ENCODE measurements at places on chromosomes 6 and 20. TPM values are rescaled to one million over a fixed set of nuclear protein-coding genes. Genes with fewer than 3 reads are reported as not detected.

PPP1R3G gene
- total RNA-seq, result 14.2 TPM

DNA sequence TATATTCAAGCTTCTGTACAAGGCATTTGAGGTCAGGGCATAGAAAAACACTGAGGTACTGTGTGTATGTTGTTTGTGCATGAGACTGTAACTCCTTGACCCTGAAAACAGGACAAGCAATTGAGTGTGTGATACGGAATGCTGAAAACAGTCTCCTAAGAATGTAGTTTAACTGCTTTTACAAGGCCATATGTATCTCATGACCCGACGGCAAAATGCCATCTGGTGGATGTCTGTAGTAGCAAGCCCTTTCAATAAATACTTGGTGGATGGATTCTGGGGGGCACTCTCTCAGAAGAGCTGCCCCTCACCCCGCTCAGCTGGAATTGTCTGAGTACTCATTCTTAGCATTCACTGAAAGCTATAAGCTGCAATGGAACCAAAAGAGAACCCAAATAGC is 69.3 kb upstream of the EYS start:
- no peak for DNase-seq

GRCh38 chr6:50463931-50464330 is 249.4 kb upstream of the TFAP2D start:
- DNase-seq, result no peak

DNA sequence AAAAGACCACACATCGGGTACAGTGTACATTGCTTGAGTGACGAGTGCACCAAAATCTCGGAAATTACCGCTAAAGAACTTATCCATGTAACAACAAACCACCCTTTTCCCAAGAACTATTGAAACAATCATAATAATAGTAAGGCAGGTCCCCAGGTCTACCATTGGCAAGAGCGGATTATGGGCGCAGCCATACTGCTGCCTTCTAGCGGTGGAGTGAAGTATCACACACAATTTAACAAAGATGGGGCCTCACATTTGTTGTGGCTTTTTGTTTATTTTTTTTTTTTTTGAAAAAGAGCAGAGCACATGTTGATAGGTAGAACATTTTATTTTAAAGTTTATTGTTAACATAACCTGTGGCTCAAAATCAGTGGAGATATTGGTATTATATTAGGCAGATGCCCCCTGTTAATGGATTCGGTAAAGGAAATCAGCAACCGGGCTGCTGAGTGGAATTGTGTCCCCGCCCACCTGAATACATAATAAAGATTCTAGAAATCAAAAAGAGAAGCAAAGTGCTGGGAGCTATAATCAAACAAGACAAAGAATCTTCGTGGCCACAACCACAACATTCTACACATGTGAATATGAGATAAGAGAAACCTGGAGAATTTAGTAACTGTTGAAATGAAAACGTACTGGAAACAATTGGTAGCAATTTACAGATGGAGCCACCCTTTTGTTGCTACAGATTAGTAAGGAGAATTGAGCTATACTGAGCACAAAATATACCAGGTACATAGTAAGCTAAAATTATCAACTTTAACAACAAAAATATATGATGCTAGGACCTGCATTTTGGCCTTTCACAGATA is 94.2 kb upstream of the EXOC2 start:
- no peak for DNase-seq

TGM3 gene
- total RNA-seq, result not detected

- DNase-seq, result no peak
These were observed 7.6 kb upstream of the TMEM14A start for GRCh38 chr6:52663120-52663935.

DNA sequence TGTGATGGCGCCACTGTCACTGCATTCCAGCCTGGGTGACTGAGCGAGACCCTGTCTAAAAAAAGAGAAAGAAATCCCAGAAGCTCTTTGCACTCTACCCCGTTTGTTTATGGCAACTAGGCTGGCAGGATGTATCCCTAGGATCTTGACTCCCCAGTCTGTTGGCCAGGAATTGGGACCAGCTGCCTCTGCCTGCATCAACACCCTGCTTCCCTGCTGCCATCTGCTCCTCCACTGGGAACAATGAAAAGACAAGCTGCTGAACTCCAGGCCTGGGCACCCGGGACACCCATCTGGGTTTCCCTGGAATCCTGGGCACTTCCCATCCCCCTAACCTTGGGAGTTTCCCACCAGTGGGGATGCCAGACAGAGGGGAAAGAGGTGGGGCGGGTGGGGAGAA is 64.9 kb downstream of the CPNE5 start:
- DNase-seq, result no peak

POU3F2 gene
- not detected for total RNA-seq

DNA sequence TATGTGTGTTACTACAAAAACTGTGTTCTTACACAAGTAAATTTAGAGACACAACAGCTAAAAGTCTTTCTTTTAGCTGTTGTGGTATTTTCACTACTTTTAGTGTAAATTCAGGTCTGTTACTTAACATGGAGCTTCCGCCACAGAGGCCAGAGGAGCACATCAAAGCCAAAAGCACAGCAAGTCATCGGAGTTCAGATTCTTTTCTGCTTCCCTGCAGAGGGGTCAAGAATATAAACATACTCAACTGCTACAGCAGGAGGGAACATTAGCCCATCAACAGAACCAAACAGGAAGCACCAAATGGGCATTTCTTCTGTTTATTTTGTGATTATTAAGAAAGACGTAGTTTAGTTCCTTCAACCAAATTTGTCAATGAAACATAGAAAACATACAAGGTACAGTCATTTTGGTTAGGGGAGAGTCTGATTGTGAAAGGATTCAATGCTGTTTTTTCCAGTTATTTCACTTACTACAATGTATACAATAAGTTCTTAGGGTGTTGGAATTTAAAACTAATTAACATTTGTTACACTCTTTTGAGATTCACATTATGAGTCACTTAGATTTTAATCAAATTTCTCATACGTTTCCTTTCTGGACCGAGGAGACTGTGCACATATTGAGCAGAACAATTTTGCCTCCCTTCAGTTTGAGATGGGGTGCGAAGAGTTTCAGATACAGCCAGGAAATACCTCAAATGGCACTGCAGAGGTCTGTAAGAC is 42.8 kb upstream of the DSE start:
- no peak for DNase-seq

GRCh38 chr6:85404564-85405174 is 45.2 kb upstream of the NT5E start:
- DNase-seq, result no peak

MLN gene
- not detected for total RNA-seq

DNA sequence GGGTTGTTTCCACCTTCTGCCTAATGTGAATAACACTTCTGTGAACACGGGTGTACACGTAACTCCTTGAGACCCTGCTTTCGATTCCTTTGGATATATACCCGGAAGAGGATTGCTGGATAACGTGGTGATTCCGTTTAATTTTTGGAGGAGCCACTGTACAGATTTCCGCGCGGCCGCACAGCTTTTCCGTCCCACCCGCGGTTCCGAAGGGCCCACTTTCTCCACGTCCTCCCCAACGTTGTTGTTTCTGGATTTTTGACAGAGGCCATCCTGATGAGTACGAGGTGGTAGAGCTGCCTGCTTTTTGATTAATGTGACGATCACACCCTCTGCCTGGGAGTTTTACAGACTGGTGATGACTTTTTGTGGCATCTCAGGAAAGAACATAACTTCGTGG is 114.0 kb downstream of the MYLK4 start:
- no peak for DNase-seq

DNA sequence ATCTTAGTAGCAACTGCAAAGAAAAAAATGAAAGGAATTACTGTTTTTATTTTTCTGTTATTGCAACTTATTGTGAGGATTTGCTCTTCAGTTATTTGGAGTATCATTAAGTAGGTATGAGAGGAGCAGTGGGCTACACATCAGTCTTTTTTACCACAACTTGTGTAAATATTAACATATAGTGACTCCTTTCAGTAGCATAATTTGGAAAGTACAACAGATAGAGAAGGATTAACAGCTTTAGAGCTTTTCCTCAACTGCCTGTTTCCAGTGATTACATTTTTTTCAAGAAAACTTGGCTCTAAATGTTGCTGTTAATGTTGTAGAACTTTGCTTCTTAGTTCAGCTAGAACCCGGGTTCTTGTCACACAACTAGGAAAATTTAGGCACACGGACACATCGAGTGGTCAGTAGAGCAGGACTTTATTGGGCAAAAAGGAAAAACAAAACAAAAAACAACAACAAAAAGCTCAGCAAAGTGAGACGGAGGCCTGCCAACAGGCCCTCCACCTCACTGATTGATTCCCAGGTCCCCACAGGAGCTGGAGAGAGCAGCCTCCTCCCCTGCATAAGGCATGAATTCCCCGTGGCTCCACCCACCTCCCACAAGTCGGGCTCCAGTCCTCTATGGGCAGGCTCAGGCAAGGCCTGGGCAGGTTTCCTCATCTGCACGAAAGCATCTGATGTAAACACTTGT is 75.1 kb downstream of the ADGRG6 start:
- DNase-seq, result no peak

DNA sequence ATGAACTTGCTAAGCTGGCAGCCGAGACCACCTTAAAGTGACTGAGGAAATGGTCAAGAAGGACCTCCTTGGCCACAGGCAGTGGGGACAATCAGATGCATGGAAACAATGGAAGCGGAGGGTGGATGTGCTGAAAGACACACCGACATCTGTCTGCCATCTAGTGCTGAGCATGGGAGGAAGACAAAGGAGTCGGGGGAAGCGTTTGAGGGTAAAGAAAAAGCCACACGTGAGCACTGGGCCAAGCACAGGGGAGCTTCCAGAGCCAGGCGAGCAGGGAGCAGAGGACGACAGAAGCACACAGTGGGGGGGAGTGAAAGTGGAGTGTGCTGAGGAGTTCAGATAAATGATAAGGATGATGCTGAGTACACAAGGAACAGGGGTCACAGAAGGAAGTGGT is 367.8 kb downstream of the ZFAND3 start:
- DNase-seq, result no peak

GRCh38 chr6:81977486-81977885 is 225.0 kb upstream of the TENT5A start:
- no peak for DNase-seq

DNA sequence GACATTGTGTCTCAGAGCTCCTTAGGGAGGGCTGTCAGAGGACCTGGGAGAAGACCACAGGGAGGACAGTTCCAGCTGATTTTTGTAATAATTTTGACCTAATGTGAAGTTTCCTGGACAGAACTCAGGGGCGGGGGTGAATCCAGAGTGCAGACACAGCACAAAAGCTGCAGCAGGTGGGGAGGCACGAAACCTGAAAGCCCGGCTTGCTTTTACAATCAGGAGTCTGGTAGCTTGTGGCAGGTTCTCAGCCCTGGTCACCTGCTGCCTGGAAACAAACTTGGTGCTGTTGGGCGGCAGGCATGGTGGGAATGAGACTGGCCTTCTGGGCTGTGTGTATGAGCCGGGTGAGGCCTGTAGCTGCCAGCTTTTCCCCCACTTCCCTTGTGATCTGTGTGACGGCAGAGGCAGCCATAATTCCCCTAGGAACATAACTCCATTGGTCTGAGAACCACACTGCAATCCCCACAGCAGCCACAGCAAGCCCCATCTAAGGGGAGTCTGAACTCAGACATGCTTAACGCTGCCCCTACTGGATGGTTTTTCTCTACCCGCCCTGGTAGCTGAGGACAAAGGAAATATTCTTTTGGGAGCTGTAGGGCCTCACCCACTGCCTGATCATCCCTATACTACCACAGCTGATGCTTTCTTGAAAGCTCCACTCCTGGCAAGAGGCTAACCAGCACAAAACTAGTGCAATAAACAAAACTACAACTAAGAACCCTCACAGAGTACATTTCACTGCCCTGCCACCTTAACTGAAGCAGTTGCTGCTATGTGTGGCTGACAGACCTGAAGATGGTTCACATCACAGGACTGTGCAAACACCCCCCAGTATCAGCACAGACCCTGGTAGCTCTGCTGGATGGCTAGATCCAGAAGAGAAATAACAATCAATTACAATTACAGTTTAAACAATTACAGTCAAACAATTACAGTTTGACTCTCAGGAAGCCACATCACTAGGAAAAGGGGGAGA is 1055.1 kb upstream of the GJE1 start:
- DNase-seq, result no peak

DNA sequence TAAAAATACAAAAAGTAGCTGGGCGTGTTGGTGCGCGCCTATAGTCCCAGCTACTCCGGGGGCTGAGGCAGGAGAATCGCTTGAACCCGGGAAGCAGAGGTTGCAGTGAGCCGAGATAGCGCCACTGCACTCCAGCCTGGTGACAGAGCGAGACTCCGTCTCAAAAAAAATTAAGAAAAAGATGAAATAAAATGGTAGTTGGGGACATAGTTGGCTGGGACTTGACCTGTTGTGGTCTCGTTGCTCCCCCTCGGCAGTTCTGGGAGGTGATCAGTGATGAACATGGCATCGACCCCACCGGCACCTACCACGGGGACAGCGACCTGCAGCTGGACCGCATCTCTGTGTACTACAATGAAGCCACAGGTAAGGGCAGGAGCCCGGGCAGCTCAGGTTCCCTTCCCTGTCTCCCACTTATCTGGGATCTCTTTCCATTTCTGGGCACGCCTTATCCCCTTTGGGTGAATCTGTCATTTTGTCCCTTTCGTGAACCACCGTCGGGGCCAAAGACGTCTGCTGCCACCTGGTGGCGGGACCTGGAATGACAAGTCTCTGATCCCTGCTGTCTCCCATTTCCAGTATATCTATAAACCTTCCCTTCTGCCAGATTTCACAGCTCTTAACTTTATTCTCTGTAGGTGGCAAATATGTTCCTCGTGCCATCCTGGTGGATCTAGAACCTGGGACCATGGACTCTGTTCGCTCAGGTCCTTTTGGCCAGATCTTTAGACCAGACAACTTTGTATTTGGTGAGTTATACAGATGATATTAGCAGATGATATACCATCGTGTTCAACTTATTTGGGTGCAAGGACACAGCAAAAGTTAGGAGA is 2.3 kb downstream of the TUBB start:
- DNase-seq, result peak; percentile 90

DNA sequence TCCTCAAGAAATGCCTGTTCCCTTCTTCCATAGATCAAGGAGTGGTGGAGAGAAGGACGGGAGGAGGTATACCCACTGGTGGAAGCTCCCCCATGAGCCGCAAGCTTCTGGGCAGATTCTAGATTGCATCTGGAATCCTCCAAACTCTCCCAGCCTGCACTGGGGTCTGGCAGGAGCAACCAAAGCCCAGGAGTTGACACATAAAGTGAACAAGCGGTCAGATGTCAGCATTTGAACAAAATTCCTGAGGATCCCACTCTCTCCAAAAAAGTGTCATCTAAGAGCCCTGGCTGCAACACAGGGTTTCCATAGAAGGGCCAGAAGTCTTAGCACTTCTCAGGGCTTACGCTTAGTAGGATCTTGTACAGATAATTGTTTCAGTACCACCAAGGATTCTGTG is 88.2 kb downstream of the KCNB1 start:
- no peak for DNase-seq

DNA sequence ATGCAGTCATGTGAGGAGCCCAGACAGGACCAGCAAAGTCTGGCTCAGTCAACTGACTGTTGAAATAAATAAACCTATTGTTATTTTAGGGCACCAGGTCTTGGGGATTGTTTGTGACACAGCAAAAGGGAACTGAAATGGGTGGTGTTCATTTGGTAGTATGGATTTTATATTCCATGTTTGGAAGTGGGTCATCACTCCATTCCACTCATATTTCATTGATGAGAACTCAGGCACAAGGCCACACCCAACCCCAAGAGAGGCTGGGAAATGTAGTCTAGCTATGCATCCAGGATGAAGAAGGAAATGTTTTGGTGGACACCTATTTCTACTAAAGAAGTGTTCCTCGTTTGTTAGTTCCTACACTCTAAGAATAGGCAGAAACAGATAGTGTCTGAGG is 64.9 kb upstream of the BTBD3 start:
- no peak for DNase-seq

TNFRSF6B gene
- 0.32 TPM for total RNA-seq

GRCh38 chr20:58890518-58891085 is 38.1 kb downstream of the GNAS start:
- DNase-seq, result peak; percentile 83

JAG1 gene
- 22.1 TPM for total RNA-seq

GRCh38 chr6:134111062-134111677 is 58.7 kb upstream of the SLC2A12 start:
- DNase-seq, result no peak
